ENCODE measurements at places on chromosomes 7 and 10.

DNA sequence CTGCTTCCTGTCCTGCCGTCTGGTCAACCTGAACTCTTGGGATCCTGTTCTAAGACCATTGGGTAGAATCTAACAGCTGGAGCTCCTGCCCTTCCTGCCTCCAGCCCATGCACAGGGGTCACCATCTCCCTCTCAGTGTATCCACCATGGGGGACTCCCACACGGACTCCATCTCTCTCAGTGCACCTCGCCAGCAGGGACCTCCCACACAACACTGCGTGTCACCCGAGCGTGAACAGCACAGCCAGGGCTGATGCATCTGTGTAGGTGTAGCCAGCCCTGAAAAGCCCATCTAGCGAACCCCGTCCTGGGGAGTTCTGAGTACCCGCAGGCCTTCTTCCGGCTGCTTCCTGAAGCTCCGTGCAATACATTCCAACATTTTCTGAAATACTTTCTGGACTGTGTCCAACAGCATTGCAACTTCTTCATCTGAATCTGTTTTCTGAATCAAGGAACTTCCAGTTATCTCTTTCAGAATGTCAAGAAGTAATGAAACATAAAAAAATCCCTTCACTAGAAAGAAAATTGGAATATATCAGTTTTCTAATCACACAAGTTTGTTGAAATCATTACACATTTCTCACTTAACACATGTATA lies 52.5 kb downstream of the NCAPG2 start:
- no peak for DNase-seq

DNA sequence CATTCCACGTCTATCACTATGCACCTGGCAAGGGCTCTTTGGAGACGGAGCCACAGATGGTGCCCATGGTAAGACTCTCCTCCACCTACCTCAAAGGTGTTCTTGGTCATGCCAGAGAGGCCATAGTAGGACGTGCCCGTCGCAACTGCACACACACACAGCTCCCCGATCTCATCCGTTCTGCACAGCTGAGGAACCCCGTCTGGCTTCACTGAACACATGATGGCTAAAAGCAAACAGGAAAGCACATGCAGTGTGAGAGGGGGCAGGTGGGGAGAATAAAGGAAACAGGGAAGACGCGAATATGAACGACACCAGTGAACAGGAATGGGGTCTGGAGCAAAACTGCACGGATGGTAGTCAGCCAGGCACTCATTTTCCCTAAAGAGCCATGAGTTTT lies 230.9 kb downstream of the ZMYND11 start:
- DNase-seq, result no peak

DNA sequence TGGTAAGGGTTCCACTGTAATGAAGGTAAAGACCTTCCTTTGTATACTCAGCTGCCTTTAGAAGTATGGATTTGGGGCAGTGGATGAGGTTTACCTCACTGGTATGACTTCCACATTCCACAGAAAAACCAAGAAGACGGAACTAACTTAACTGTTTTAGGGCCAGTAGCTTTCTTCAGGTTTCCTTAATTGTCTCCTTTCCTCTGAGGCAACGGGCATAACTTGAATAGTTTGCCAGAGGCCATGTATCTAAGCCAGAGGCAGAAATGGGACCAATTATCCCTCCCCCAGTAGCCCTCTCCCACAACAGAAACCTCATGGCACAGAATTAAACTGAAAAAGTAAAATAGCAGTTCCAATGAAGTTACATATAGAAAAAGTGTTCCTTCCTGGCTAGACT lies 281.7 kb downstream of the PHTF2 start:
- DNase-seq, result no peak

DNA sequence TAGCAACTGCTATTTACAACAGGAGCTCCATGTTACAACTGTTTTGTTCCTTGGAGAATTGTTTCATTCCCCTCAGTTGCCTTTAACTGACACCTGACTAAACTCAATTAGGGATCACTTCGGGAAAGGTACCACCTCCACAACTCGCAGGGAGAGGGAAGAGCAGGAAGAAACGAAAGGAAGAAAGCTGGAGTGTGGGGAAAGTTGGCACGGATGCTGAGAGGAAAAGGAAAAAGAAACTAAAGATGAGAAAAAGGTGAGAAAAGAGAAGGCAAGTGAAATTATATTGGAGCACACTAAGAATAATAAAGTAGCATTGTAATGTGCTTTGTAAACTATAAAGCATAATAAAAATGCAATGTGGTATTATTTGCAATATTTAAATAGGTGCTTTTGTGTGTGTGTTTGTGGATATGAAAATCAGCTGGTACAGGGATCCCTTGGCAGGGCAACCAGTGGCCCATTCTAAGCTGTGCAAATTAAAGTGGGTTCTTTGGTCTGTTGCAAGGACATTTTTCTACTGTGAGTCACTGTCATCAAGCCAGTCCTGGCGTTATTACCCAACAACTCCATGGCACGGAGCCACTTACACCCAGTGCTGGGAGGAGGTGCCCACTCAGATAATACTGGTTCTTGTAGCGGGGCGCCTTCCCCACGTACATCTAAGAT lies 45.9 kb downstream of the HIPK2 start:
- no peak for DNase-seq

GRCh38 chr7:70131817-70132216 lies 533.5 kb downstream of the AUTS2 start:
- DNase-seq, result no peak

GRCh38 chr10:95035332-95036295 lies 33.7 kb downstream of the CYP2C8 start:
- no peak for DNase-seq

Data from stimulated activated CD4-positive, alpha-beta T cell treated with anti-CD3 and anti-CD28 coated beads, Interleukin-1b, Interleukin-23, amount 100 ng/mL, for 1 hour (primary cell).